ENCODE measurements at places on chromosomes 2 and 18.

DNA sequence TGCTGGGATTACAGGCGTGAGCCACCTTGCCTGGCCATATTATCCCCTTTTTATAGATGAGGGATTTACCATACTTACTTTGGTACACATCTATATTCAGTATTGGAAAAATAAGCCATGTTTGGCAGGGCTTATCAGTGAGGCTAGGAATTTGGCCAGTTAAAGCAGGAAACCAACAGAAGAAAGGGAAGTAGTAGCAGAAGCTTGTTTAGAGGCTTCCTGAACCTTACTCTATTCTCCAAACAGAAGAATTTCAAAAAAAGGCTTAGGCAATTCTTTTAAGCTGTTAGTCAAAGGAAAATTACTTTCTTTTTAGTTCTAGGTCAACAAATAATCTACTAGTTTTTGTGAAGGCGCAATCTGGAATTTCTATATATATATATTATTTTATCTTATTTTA is 3.2 kb upstream of the GLS start:
- DNase-seq: no peak

GRCh38 chr2:189552991-189553404 is 27.6 kb downstream of the SLC40A1 start:
- no peak for DNase-seq

- no peak for DNase-seq
Observed at GRCh38 chr2:25879133-25879730, 945 bp upstream of the ASXL2 start.

DNA sequence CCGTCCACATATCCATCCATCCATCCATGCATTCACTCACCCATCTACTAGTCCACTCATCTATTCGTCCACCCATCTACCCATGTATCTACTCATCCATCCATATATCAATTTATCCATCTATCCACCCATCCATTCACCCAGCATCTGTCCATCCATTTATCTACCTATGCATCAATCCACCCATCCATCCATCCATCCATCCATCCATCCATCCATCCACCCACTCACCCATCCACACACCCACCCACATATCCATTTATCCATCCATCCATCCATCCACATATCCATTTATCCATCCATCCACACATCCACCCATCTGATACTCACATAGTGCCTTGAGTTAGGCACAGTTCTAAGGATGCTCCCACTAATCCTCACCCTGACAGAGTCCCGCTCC is 99.0 kb downstream of the MBP start:
- DNase-seq: no peak

DNA sequence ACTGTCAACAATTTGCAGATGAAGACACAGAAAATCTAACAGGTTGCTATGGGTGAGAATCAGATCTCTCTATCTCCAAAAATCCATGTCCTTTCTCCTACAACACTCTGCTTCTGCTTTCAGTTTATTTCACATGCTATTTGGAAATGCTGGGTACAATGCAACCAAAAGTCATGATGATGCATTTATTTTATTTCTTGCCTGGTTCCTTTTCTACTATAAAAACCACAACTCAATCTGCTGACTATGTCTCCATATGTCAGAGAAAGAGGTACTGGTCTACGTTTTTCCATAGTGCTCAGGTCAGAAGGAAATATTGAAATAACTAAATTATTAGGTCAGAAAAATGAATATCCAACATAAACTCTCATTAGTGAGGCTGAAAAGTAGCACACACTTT is 20.5 kb downstream of the RAD51AP2 start:
- no peak for DNase-seq

DNA sequence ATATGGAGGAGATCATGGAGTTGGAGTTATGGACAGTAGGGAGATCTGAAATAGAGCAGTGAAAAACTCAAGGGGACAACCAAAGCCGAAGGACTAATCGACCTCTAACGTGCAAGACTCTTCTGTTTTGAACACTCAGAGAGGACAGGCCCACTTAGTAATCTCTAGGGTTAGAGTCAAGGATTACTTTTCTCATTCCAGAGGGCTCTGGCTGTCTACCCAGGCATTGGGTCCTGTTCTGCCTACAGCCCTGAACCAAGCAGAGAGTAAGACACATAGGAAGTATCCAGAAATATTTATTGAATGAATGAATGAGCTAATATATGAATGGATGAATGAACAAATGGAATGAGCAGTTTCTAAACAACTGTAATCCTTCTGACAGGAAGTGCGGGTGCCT is 50.3 kb upstream of the PKDCC start:
- DNase-seq: no peak

- no peak for DNase-seq
Observed at GRCh38 chr2:127674241-127675209, 805 bp downstream of the LIMS2 start.

- peak; percentile 22 for DNase-seq
Observed at GRCh38 chr2:217650716-217651360, 352.0 kb downstream of the TNS1 start.

- DNase-seq: no peak
Observed at GRCh38 chr2:201933792-201934237, 99.8 kb upstream of the FZD7 start.

DNA sequence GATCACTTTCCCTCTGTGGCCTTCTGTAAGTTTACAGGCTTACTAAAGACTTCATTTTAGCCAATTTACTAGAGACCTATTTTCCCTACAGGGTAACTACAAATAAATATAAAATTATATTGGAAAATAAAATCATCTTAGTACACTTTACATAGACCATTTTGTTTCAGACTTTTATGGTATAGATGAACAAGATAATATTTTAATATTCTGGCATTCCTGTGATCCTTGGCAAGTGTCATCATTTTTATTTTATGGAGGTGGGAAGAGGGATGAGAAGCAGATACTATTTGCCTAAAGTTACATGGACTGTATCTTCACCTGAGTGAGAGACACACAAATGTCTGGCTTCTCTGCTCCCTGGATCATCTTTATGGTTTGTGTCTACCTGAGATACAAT is 149.6 kb upstream of the CWC22 start:
- no peak for DNase-seq

- DNase-seq: no peak
Observed at GRCh38 chr2:184936761-184937160, 338.4 kb downstream of the ZNF804A start.

DNA sequence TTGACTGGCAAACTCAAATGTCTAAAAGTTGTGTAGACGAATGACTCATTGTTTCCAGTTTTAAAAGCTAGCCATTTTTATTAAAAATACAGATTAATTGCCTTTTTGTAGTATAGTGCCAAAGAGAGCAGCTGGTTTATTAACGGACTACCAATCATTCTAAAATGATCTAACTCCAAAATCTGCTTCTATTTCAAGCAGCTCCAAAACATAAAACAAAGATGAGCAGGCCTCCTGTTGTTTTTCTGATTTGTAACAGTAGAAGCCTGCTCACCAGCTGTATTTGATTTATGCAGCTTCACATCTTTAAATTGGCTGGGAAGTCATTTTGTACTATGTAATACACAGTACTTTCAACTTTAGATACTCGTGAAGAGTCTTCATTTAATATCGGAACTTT is 171.8 kb downstream of the UBR3 start:
- DNase-seq: no peak

DNA sequence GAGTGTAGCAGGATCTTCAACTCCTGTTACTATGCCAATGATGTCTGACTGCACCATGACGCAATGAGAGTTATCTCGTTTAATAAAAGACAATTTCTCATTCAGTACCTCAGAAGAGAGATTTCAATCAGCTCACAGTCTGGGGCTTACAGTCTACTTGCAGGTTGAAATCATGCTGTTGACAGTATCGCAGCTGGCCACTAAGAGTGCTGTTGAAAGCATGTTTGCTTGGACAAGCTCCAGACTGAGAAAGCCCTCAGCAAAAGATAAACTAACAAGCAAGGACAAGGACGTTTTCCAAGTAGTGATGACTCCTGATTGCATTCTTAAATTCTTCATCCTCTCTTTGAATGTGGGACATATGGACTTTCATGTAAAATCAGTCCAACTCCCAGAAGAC is 145.2 kb upstream of the SYT4 start:
- DNase-seq: no peak

DNA sequence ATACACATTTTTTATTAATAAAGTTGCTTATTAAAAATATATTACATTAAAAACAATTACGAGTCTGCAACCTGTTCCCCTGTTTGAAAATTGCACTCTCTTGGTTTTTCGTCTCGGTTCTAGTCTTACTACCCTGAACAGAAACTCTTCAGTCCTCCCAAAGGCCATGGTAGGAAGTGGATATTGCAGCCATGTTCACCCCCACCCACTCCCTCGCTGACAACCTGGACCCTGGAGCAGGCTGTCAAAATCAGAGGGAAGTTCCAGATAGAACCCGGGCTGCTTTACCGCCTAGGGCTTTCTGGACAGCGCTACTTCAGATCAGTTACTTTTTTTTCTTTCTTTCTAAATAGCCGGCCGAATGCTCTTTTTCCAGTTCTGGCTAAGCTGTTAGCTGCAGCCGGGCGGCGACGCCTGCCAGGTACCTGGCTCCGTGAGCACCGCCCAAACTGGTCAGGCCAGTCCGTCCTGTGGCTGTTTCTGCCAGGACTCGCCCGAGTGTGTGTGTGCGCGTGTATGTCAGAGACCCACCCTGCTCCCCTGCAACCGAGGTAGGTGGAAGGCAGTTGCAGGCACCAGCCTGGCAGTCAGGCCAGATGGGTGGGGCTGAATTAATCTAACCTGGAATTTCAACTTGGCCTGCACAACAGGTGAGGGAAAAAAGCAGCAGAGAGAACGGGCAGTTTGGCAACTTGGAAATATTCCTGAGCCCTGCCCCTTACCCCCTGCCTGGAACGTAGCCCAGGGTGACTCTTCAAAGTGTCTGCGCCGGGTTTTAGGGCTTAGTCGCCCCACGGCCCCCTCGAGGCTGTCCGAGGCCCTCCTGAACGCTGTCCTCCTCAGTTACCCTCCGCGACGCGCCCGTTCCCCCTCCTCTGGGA is 1.1 kb upstream of the TET3 start:
- DNase-seq: no peak

DNA sequence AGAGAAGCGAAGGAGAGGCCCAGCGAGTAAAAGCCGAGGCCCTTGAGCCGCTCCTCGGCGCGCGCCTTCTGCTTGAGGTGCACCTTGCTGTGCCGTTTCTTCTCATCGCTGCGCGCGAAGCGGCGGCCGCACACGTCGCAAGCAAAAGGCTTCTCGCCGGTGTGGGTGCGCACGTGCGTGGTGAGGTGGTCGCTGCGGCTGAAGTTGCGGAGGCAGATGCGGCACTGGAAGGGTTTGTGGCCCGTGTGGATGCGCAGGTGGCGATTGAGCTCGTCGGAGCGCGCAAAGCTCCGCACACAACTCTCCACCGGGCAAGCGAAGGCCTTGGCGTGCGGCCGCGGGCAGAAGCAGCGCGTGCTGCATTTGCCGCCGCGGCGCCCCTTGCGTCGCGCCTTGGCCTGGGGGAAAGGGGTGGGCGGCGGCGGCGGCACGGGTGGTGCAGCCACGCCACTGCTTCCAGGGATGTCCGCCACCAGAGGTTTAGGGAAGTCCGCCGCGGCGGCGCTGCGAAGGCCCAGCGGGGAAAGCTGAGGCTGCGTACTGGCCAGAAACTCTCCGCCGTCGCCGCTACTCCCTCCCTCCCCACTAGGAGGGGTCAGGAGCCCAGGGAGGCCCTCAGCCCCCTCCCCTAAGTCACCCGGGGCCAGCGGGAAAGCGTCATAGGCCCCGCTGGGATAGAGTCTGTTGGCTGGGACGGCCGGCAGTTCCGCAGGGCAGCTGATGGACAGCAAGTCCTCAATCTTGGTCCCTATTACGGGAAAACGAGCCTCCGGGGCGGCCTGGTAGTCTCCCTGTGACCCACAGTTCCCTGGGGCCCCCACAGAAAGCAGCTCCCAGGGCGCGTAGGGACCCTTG is 1.7 kb downstream of the EGR4 start:
- no peak for DNase-seq

GRCh38 chr2:71536226-71536671 is 82.9 kb downstream of the DYSF start:
- no peak for DNase-seq

- DNase-seq: no peak
Observed at GRCh38 chr2:171735991-171736710, 48.9 kb downstream of the DYNC1I2 start.

DNA sequence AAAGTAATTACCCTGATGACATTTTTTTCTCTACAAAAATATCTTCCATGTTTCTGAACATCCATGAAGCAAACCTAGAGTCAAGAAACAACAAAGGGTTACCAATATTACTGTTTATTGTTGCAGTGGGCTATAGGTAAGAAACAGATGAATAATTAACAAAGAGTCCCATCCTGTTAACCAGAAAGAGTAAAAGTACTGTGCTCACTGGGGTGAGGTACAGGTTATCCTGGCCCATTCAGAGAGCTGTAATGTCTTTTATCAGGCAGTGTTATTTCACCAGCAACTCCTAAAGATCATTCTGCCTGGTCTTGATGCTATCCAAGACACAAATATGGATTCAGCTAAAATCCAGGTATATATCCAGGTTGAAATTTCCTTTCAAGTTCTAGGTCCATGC is 754.9 kb downstream of the SATB2 start:
- no peak for DNase-seq

DNA sequence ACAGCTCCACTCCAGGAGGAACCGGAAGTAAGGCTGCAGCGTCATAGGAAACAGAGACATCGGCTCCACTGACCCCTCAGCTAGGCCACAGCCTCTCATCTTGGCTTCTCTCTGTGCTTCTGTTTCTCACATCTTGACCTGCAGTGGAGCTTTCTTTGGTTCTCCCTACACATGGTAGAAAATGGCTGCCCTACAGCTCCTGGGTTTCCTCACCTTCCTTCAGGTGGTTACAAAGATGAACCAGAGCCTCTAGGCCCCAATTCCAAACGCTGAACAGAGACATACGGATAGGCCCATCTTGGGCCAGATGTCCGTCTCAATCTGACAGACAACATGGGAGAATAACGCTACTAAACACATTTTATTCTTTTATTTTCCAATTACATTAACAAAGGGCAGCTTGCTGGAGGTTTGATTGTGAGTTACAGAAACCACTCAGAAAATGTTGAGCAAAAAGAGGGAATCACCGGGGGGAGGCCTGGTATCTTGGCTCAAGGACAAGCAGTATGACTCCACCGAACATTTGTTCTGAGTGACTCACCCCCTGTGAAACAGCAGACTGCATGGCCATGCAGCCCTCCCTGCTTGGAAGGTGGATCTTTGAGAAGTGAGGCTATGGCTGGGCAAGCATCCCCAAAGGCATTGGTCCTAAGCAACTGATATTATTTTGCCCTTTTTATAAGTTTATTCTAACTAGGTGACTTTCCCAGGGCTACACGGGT is 303.5 kb downstream of the CDCA7 start:
- no peak for DNase-seq

GRCh38 chr2:164642268-164642667 is 21.0 kb upstream of the GRB14 start:
- DNase-seq: no peak

- no peak for DNase-seq
Observed at GRCh38 chr2:120847700-120848321, 112.1 kb downstream of the GLI2 start.

- no peak for DNase-seq
Observed at GRCh38 chr2:130346041-130346740, 3.5 kb downstream of the IMP4 start.

DNA sequence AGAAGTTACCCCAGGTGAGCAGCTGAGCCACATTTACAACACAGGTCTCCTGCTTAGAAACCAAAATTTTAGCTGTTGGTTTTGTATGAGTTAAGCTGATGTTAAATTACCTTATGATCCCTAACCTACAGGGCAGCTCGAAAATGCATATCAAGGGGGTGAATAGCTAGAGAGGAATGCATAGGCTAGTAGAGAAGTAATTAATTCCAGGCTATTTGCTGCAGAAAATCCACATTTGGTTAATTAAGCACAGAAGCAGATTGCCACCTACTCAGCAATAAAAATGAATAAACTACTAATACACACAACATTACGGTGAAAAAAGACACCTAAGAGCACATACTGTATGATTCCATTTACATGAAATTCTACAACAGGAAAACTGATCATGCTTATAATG is 91.4 kb downstream of the OSBPL1A start:
- no peak for DNase-seq

Measured in substantia nigra (tissue), 51 donors.